Neural crest cell (in vitro differentiated cells): ENCODE measurements at places on chromosomes 4 and X. TPM values are rescaled to one million over a fixed set of nuclear protein-coding genes. Genes with fewer than 3 reads are reported as not detected.

PDCL2 gene
- total RNA-seq, result not detected in 2 replicates

PAGE2 gene
- not detected in 2 replicates for total RNA-seq

GRCh38 chr4:55546506-55546755 lies 278 bp downstream of the CLOCK start:
- H3K27me3 ChIP-seq, result no peaks in the 10 kb centered on the region
- H3K4me3 ChIP-seq, result peak overlapping the region; percentile 96
- peaks cover 40% of the 10 kb centered on the region for H3K4me1 ChIP-seq
- DNase-seq, result no peak
- H3K36me3 ChIP-seq, result no peaks in the 10 kb centered on the region
- H3K27ac ChIP-seq, result no peak overlapping the region

- H3K4me1 ChIP-seq, result no peaks in the 10 kb centered on the region
- H3K4me3 ChIP-seq, result no peak overlapping the region
- no peaks in the 10 kb centered on the region for H3K27me3 ChIP-seq
- no peak for DNase-seq
- H3K27ac ChIP-seq, result no peak overlapping the region
Measured at GRCh38 chrX:150635952-150636351, 57.2 kb upstream of the MTMR1 start.

MAGEA12 gene
- total RNA-seq, result not detected in 2 replicates

CD38 gene
- total RNA-seq, result 0.05 and 0.11 TPM in 2 replicates

GRCh38 chr4:138259824-138260223 lies 17.7 kb upstream of the SLC7A11 start:
- DNase-seq, result no peak
- H3K27ac ChIP-seq, result no peak overlapping the region
- H3K4me1 ChIP-seq, result peaks cover 3% of the 10 kb centered on the region
- no peak overlapping the region for H3K4me3 ChIP-seq

SRPX gene
- total RNA-seq, result 3.6 and 3.7 TPM in 2 replicates

- H3K4me3 ChIP-seq, result no peak overlapping the region
- H3K27ac ChIP-seq, result no peak overlapping the region
- H3K4me1 ChIP-seq, result peaks cover 22% of the 10 kb centered on the region
- H3K27me3 ChIP-seq, result no peaks in the 10 kb centered on the region
- DNase-seq, result no peak
- peaks cover 3% of the 10 kb centered on the region for H3K36me3 ChIP-seq
Measured at GRCh38 chrX:133033010-133033409, 63.9 kb downstream of the USP26 start.

SSR4 gene
- total RNA-seq, result 183 and 187 TPM in 2 replicates

GRCh38 chrX:106159861-106160282 lies 8.2 kb upstream of the PWWP3B start:
- no peak for DNase-seq
- no peak overlapping the region for H3K4me3 ChIP-seq
- H3K4me1 ChIP-seq, result no peaks in the 10 kb centered on the region
- no peaks in the 10 kb centered on the region for H3K36me3 ChIP-seq
- peaks cover 3% of the 10 kb centered on the region for H3K27me3 ChIP-seq

GRCh38 chrX:17642891-17643290 lies 94.4 kb upstream of the SCML1 start:
- no peak overlapping the region for H3K27ac ChIP-seq
- H3K4me1 ChIP-seq, result peaks cover 6% of the 10 kb centered on the region
- no peaks in the 10 kb centered on the region for H3K36me3 ChIP-seq
- no peak for DNase-seq

CT45A1 gene
- not detected in 2 replicates for total RNA-seq

FAM53A gene
- total RNA-seq, result 3.6 and 4.3 TPM in 2 replicates

- H3K27me3 ChIP-seq, result no peaks in the 10 kb centered on the region
- no peaks in the 10 kb centered on the region for H3K4me1 ChIP-seq
- H3K4me3 ChIP-seq, result no peak overlapping the region
- H3K36me3 ChIP-seq, result no peaks in the 10 kb centered on the region
- DNase-seq, result peak; percentile 54
- H3K27ac ChIP-seq, result no peak overlapping the region
Measured at GRCh38 chrX:74382613-74383012, 38.7 kb upstream of the SLC16A2 start.

- DNase-seq, result no peak
- no peaks in the 10 kb centered on the region for H3K4me1 ChIP-seq
- no peak overlapping the region for H3K27ac ChIP-seq
- H3K4me3 ChIP-seq, result no peak overlapping the region
- peaks cover 31% of the 10 kb centered on the region for H3K36me3 ChIP-seq
Measured at GRCh38 chr4:1318488-1319213, 28.4 kb upstream of the UVSSA start.

DNA sequence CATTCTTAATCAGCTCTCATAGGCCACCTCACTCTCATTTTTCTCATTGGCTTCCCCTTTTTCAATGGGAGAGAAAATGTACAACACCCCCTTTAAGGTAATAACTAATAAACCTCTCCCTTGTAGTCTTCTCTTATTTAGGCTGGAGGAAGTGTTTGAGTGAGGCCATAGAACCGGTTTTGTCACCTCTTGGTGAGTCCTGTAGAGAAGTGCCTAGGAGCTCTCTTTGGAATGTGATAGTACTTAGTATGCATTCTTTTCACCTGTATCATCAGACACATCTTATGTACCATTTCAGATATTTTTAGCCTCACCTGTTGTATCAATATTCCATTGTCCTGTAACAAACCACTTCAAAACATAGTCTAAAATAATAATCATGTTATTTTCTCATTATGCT lies 3.5 kb upstream of the TAB3 start:
- H3K4me3 ChIP-seq, result no peak overlapping the region
- no peak overlapping the region for H3K27ac ChIP-seq
- H3K4me1 ChIP-seq, result peaks cover 13% of the 10 kb centered on the region
- H3K27me3 ChIP-seq, result peaks cover 15% of the 10 kb centered on the region

- peaks cover 3% of the 10 kb centered on the region for H3K27me3 ChIP-seq
- no peak overlapping the region for H3K27ac ChIP-seq
- H3K36me3 ChIP-seq, result no peaks in the 10 kb centered on the region
- H3K4me1 ChIP-seq, result peaks cover 3% of the 10 kb centered on the region
- no peak for DNase-seq
Measured at GRCh38 chr4:10163296-10163695, 46.7 kb upstream of the WDR1 start.

- H3K4me3 ChIP-seq, result no peak overlapping the region
- H3K27ac ChIP-seq, result no peak overlapping the region
- no peak for DNase-seq
Measured at GRCh38 chr4:26420438-26420837, 69.8 kb downstream of the CCKAR start.

SMARCA1 gene
- 122 and 123 TPM in 2 replicates for total RNA-seq
